ENCODE measurements at places on chromosomes 12 and 14.

GRCh38 chr12:62977418-62977817 lies 42.5 kb upstream of the PPM1H start:
- no peak for DNase-seq
- H3K27me3 ChIP-seq, result no peaks in the 10 kb centered on the region
- H3K4me3 ChIP-seq, result no peak overlapping the region
- no peaks in the 10 kb centered on the region for H3K4me1 ChIP-seq

DNA sequence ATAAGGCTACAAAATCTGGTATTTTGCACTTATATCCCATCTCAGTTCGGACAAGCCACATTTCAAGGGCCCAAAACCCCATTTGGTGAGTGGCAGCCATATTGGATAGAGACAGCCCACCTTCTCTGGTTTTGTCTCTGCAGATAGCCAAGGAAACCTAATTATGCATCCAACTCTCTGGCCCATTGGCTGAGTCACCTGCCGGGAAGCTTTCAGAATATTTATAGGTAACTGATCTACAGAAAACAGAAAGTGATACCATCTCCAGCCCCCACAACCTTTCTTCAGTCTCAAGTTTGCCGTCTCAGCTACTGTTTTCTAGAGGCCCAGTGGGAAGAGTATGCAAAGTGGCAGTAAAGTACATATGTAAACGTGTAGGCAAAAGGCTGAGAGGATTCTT lies 33.7 kb upstream of the PPP1CC start:
- no peaks in the 10 kb centered on the region for H3K36me3 ChIP-seq
- H3K27ac ChIP-seq, result no peak overlapping the region
- H3K4me3 ChIP-seq, result no peak overlapping the region
- H3K4me1 ChIP-seq, result no peaks in the 10 kb centered on the region
- H3K27me3 ChIP-seq, result no peaks in the 10 kb centered on the region
- no peak for DNase-seq

GRCh38 chr14:44766285-44766684 lies 195.5 kb downstream of the KLHL28 start:
- H3K4me3 ChIP-seq, result no peak overlapping the region
- no peaks in the 10 kb centered on the region for H3K27me3 ChIP-seq
- no peaks in the 10 kb centered on the region for H3K36me3 ChIP-seq
- DNase-seq, result no peak
- no peaks in the 10 kb centered on the region for H3K4me1 ChIP-seq

DNA sequence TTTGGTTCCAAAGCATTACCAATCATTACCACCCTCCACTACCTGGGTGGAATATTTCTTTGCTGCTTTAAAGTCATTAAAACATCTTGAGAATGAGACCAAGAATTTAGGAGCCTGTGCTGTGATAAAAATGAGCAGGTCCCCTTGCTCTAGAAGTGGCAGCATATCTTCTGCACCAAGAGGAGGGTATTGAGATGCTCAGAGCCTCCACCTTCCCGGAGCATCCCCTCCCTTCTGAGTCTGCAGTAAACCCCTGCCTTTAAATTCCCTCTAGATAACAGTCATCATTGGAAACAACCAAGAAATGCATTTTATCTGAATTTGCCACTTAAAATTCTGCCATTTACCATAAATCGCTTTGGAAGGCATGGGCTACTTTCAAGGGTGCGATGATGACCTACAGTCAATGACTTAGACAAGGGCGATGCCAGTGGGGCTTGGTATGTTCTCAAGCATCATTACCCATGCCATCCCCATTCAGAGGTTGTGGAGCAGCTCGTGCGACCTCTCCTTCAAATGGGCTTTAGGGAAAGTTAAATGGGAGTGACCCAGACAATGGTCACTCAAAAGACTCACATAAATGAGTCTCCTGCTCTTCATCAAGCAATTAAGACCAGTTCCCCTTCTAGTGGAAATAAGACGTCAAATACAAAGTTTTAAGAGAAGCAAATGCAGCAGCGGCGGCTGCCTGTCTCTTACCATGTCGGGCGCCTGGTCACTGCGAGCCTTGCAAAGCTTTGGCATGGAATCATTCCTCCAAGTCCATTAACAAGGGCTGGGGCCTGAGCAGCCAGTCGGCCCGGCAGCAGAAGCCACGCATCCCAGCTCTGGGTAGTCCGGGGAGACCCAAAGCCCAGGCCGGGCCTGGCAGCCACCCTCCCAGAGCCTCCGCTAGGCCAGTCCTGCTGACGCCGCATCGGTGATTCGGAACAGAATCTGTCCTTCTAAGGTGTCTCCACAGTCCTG lies 334.5 kb downstream of the TMEM121 start:
- no peaks in the 10 kb centered on the region for H3K36me3 ChIP-seq
- H3K4me3 ChIP-seq, result no peak overlapping the region
- no peak for DNase-seq
- no peaks in the 10 kb centered on the region for H3K27me3 ChIP-seq
- no peak overlapping the region for H3K27ac ChIP-seq

GRCh38 chr14:57987051-57987450 lies 121.2 kb upstream of the SLC35F4 start:
- no peaks in the 10 kb centered on the region for H3K27me3 ChIP-seq
- DNase-seq, result no peak
- no peaks in the 10 kb centered on the region for H3K4me1 ChIP-seq
- no peak overlapping the region for H3K27ac ChIP-seq

DNA sequence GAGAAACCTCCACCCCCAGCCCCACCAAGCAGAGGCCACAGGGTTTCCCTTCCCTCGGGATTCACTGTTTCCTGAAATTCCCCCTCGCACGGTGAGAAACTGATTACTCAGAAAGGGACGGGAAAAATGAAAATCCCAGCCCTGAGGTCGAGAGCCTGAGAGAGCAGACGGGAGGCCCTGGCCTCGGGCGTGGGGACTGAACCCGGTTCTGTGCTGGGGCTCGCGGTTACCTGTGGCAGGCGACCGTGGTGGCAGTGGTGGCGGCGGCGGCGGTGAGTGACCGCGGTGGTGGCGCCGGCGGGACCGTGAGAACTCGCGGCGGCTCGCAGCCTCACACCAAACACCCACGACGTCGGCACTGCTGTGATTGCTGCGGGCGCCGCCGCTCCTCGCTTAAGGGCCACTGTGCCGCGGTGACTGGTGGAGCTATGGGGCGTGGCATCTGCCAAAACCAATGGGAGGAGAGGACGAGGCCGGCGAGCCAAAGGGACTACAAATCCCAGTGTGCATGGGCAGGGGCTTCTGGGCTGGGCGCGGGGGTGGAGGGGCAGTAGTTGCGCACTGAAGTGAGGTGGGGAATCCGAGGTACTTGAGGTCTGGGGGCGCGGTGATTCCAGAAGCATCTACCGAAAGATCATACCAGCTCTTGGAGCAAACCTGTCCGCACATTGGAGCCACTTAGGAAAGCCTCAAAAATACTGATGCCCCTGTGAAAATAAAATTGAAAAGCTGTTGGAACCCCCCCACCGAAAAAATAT lies at the start of gene LGMN:
TSS of gene LGMN (minus strand) at position 369 of the 758 bp plus-strand sequence. CDS start 15,841 bp downstream, outside the sequence.
- peak; percentile 88 for DNase-seq
- no peaks in the 10 kb centered on the region for H3K27me3 ChIP-seq
- H3K27ac ChIP-seq, result peak within 1 kb of the TSS; percentile 68
- no peaks in the 10 kb centered on the region for H3K36me3 ChIP-seq

DNA sequence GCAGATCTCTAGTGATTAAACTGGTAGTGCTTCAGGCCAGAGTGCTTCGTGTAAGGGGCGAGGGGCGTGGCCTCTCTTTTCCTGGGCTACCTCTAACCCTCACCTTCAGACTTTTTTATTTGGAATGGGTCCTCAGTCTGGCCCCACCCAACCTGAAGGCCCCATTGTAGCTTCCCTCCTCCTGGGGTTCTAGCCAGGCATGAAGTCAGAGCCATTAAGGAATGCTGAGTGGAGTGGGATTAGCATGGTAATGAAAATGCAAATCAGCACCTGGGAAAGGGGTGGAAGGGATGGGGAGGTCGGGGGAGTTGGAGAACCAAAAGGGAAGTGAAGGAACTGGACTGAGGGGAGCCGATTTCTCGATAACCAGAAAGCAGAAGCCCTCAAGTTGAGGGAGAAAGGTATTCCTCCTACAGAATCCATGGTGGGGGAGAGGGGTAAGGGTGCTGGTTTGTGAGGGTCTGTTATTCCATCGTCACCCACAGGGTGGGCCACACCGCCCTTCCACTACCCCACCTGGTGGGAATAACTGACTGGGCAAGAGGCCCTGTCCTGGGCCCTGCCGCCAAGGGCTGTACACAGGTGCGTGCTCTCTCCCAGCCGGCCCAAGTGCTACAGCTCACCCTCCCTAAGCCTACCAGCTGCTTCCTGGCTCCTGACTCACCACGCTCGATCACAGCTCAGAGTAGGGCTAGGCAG lies 14.1 kb downstream of the ZFHX2 start:
- no peak for DNase-seq
- peaks cover 47% of the 10 kb centered on the region for H3K36me3 ChIP-seq
- no peak overlapping the region for H3K27ac ChIP-seq

- no peaks in the 10 kb centered on the region for H3K27me3 ChIP-seq
- H3K27ac ChIP-seq, result no peak overlapping the region
- no peaks in the 10 kb centered on the region for H3K36me3 ChIP-seq
- DNase-seq, result no peak
- no peak overlapping the region for H3K4me3 ChIP-seq
Observed at GRCh38 chr12:106144847-106145246, 6.1 kb upstream of the NUAK1 start.

DNA sequence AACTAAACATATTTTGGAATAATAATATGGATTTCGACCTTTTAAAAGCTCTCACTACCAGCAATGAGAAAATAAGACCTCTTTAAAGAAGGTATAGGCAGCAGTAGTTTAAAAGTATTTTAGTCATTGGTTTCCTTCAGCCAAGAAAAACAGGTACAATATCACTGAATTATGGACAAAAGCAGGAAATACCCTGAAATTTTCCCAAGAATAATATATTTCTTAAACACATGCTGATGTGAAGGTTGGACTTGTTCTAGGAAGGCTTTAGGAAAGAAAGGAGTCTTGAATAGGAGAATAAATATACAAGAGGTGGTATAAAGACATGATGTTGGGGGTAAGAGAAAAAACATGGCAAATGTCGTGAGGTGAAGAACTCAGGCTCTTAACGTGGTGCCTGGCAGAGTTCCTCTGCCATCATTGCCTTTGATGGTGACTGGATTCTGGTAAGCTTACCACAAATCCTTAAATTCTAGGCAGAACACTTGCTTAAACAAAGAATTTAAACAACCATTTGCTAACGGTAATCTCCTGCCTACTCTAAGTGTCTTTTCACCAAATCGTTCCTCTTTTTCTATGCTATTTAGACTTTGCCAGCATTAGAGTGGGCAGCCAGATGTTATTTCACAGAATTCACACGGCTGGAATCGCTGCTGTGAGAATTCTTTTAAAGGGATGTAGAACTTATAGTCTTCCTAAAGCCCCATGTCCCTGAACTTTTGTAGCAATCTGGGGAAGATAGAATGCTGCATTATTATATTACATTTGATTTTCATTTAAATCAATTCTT lies 11.9 kb upstream of the NUDT4 start:
- no peaks in the 10 kb centered on the region for H3K4me1 ChIP-seq
- no peaks in the 10 kb centered on the region for H3K27me3 ChIP-seq
- H3K4me3 ChIP-seq, result no peak overlapping the region
- DNase-seq, result no peak
- H3K36me3 ChIP-seq, result no peaks in the 10 kb centered on the region

- no peak overlapping the region for H3K4me3 ChIP-seq
- no peaks in the 10 kb centered on the region for H3K4me1 ChIP-seq
- no peaks in the 10 kb centered on the region for H3K27me3 ChIP-seq
- no peak for DNase-seq
Observed at GRCh38 chr14:75025082-75025481, 22.4 kb downstream of the EIF2B2 start.

GRCh38 chr12:104779134-104779533 lies 179.0 kb downstream of the SLC41A2 start:
- no peak overlapping the region for H3K4me3 ChIP-seq
- no peak overlapping the region for H3K27ac ChIP-seq
- H3K4me1 ChIP-seq, result no peaks in the 10 kb centered on the region
- H3K27me3 ChIP-seq, result no peaks in the 10 kb centered on the region
- H3K36me3 ChIP-seq, result no peaks in the 10 kb centered on the region

GRCh38 chr12:26269562-26270284 lies 74.3 kb downstream of the SSPN start:
- DNase-seq, result no peak
- no peak overlapping the region for H3K27ac ChIP-seq
- H3K4me3 ChIP-seq, result no peak overlapping the region
- no peaks in the 10 kb centered on the region for H3K36me3 ChIP-seq
- no peaks in the 10 kb centered on the region for H3K27me3 ChIP-seq

DNA sequence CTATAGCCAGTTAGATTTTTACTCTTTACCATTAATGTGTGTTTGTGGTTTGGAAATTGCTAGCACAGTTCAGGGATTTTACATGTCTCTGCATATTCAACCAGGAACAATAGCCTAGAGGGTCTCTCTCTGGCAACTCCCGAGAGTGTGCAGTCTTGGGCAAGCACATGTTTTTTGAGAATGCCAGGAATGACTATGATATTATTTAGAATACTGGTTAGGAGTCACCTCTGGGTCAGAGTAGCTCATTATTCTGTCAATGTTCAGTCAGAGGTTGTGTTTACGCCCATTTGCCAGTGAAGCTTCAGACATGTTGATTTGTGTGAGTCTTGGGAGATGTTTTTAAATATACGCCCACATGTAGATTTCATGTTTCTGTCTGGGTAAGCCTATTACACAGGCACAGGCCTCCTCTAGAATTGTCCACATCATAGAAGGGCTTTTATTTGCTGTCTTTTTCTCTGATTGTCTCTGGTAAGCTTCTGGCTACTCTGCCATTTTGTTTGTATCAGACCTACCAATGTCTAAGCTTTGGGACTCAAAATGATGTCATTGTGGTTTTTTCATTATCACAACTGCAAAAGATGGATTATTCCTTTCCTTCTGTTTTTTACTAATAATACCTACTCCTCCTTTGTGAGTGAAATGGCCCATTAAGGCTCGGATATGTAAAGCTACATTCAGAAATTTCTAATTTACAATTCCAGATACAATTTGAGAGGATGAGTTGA lies 203.1 kb upstream of the PPFIA2 start:
- H3K4me1 ChIP-seq, result no peaks in the 10 kb centered on the region
- H3K4me3 ChIP-seq, result no peak overlapping the region
- H3K27me3 ChIP-seq, result no peaks in the 10 kb centered on the region
- no peak for DNase-seq
- no peak overlapping the region for H3K27ac ChIP-seq
- H3K36me3 ChIP-seq, result no peaks in the 10 kb centered on the region

Measured in spinal cord (tissue), 10 donors.